ENCODE measurements at places on chromosomes 7 and 10. TPM values are rescaled to one million over a fixed set of nuclear protein-coding genes. Genes with fewer than 3 reads are reported as not detected.

Gene HECW1
- 0.76 TPM for total RNA-seq

Gene OR9A2
- total RNA-seq: not detected

Gene GPER1
- 9.8 TPM for total RNA-seq

Gene TMEM273
- total RNA-seq: 7.0 TPM

Gene SHH
- total RNA-seq: 9.6 TPM

Gene HMX2
- 0.25 TPM for total RNA-seq

Gene SPACDR
- 0.43 TPM for total RNA-seq

Gene PDE6C
- total RNA-seq: not detected

Gene GOLGA7B
- 0.63 TPM for total RNA-seq

Gene UNCX
- not detected for total RNA-seq

Gene ALOX5
- 14.9 TPM for total RNA-seq

Gene GPR15LG
- 725 TPM for total RNA-seq

Gene ZNF282
- 32.4 TPM for total RNA-seq

Gene GRID2IP
- 1.0 TPM for total RNA-seq

Gene HTRA1
- total RNA-seq: 11.0 TPM

All from mucosa of descending colon (tissue), 3 donors.